ENCODE measurements at places on chromosomes 6 and 20.

GRCh38 chr20:5077761-5078387 is 41.9 kb downstream of the PCNA start:
- no peaks in the 10 kb centered on the region for H3K36me3 ChIP-seq
- no peaks in the 10 kb centered on the region for H3K27me3 ChIP-seq
- no peak for DNase-seq
- H3K27ac ChIP-seq = no peak overlapping the region

GRCh38 chr6:36028088-36028876 is 674 bp downstream of the MAPK14 start:
- H3K27me3 ChIP-seq = no peaks in the 10 kb centered on the region
- H3K36me3 ChIP-seq = no peaks in the 10 kb centered on the region
- H3K27ac ChIP-seq = peak overlapping the region; percentile 75
- DNase-seq = peak; percentile 48
- peaks cover 5% of the 10 kb centered on the region for H3K4me1 ChIP-seq
- peak overlapping the region; percentile 99 for H3K4me3 ChIP-seq

DNA sequence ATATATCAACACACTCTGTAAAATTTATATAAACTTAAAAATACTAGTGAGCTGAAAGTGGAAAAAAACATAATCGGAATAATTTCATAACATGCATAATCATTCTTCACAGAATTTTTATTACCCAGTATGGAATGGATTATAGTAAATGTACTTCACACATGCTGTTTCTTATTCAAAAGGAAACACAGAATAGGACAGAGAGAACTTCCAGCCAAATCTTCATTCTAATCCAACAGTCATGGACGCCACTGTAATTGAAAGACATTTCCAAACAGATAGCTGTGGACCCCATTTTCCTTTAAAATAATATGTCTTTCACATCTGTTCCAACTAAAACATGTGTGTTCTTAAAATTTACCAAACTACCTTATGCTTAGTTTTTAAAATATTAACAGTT is 126.6 kb upstream of the RUNX2 start:
- H3K27me3 ChIP-seq = no peaks in the 10 kb centered on the region
- H3K36me3 ChIP-seq = no peaks in the 10 kb centered on the region

DNA sequence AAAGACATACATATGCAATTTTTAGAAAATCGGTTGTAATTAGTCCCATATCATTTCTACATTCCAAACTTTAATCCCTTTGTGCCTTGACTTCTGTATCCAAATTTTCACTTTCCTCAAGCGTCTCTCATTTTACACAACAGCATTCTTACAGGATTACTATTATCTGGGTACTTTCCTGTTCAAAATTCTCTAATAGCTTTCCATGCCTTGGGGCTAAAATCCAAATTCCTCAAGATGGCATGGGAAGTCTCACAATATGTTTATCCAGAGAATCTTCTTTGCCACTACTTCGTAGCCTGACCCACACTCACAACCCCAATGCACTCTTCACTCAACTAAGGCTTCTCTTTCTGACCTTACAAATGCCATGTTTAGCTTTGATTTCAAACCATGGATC is 125.0 kb downstream of the TBX18 start:
- DNase-seq = no peak
- no peaks in the 10 kb centered on the region for H3K27me3 ChIP-seq
- H3K27ac ChIP-seq = no peak overlapping the region
- no peak overlapping the region for H3K4me3 ChIP-seq
- peaks cover 6% of the 10 kb centered on the region for H3K4me1 ChIP-seq

GRCh38 chr6:91173651-91174050 is 586.8 kb upstream of the MAP3K7 start:
- H3K27ac ChIP-seq = no peak overlapping the region
- no peak for DNase-seq
- no peak overlapping the region for H3K4me3 ChIP-seq
- no peaks in the 10 kb centered on the region for H3K27me3 ChIP-seq
- H3K4me1 ChIP-seq = no peaks in the 10 kb centered on the region

DNA sequence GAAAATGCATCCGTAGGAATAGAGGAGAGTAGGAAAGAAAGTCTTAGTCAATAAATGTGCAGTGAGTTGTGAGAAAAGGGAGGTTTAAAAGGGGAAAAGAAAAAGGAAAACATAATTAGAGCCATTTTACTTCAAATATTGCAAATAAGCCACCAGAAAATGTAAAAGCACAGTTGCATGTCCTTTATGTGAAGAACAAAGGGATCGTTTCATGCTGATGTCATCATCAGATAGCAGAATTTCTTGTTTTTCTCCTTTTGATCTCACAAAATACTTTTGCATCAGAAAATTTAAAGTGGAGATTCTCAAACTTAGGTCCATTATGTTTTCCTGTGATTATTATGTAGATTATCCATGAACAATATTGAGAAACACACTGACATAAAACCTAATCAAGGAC is 166.7 kb downstream of the HAO1 start:
- H3K4me3 ChIP-seq = no peak overlapping the region
- DNase-seq = no peak
- no peaks in the 10 kb centered on the region for H3K36me3 ChIP-seq

DNA sequence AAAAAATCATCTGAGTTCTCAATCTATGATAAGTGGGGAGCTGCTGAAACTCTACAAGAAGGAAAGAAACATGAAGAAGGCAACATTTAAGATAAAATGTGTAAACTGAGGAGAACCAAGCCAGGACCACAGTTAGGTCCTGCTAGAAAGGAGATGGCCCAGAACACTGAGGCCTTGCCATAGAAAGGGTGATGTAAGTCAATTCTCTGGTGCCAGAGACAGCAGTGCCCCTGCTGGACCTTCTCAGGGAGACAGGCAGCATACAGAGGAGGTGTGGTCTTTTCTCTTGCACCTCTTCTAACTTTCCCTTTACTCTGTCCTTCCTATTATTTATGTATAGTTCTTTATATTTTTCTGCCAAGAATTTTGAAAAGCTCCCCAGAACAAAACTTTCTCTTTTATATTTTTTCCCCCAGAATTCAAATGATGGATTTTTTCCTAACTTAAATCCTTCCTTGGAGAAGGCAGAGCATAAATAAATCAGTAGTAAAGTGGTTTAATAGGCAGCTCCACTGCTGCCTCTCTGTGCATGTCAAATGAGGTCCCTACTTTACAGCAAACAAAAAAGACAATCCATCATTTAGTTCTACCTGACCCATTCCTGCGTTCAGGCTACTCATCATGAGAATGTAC is 9.0 kb downstream of the UQCC2 start:
- peaks cover 9% of the 10 kb centered on the region for H3K4me1 ChIP-seq
- no peak overlapping the region for H3K4me3 ChIP-seq
- peaks cover 71% of the 10 kb centered on the region for H3K36me3 ChIP-seq
- no peak overlapping the region for H3K27ac ChIP-seq

GRCh38 chr20:36070451-36070850 is 84.1 kb upstream of the EPB41L1 start:
- H3K36me3 ChIP-seq = no peaks in the 10 kb centered on the region
- no peaks in the 10 kb centered on the region for H3K27me3 ChIP-seq
- DNase-seq = no peak
- H3K4me1 ChIP-seq = peaks cover 8% of the 10 kb centered on the region

GRCh38 chr6:20444786-20445271 is 43.1 kb downstream of the E2F3 start:
- no peak overlapping the region for H3K4me3 ChIP-seq
- peaks cover 5% of the 10 kb centered on the region for H3K4me1 ChIP-seq
- no peaks in the 10 kb centered on the region for H3K27me3 ChIP-seq
- DNase-seq = peak; percentile 54

GRCh38 chr20:12535316-12535715 is 473.5 kb upstream of the SPTLC3 start:
- no peaks in the 10 kb centered on the region for H3K36me3 ChIP-seq
- no peaks in the 10 kb centered on the region for H3K4me1 ChIP-seq
- H3K27me3 ChIP-seq = no peaks in the 10 kb centered on the region
- no peak overlapping the region for H3K27ac ChIP-seq
- no peak overlapping the region for H3K4me3 ChIP-seq

GRCh38 chr6:151109869-151110575 is 129.7 kb upstream of the AKAP12 start:
- no peak overlapping the region for H3K27ac ChIP-seq
- DNase-seq = no peak
- H3K36me3 ChIP-seq = no peaks in the 10 kb centered on the region
- no peak overlapping the region for H3K4me3 ChIP-seq

DNA sequence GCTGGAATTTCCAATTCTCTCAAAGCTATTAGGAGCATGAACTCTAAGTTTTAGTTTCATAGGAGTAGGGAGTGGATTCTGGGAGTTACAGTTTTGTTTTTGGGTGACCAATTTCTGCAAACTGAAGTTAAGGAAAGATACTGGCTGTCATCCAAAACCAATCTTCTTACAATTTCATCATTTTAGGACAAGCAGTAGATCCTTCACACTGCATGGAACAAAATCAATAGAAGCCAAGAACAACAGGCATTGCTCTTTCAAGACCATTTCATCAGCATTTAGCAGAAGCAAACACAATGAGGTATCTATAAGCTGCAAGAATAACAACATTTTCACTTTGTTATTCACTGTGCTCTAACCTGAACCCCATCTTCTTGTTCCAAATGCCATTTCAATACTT is 173.0 kb downstream of the GMDS start:
- H3K27me3 ChIP-seq = no peaks in the 10 kb centered on the region
- no peaks in the 10 kb centered on the region for H3K4me1 ChIP-seq
- H3K27ac ChIP-seq = no peak overlapping the region
- H3K36me3 ChIP-seq = no peaks in the 10 kb centered on the region

DNA sequence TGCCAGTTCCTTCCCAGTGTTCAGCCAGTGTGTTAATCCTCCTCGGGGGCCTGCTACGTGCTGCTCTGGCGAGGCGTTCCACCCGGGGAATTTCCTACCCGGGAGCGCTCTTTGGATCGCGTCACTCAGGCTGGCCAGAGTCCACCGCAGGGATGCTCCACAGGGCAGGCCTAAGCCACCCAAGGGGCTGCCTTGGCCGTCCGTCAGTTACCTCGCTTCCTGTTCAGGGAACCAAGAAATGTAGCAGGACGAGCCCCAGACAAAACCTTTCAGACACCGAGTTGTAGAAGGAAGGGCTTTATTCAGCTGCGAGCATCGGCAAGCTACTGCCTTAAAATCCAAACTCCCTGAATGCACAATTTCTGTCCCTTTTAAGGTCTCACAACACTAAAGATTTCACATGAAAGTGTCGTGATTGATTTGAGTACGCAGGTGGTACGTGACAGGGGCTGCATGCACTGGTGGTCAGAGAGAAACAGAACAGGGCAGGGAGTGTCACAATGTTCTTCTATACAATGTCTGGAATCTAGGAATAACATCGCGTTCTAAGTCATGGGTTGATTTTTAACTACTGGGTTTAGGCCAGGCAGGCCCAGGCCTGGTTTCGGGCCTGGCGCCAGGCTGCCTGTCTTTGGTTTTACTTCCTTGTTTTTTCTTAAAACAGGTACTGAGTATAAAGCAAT is 15.7 kb upstream of the POU5F1 start:
- H3K27me3 ChIP-seq = no peaks in the 10 kb centered on the region
- H3K27ac ChIP-seq = peak overlapping the region; percentile 99
- peaks cover 6% of the 10 kb centered on the region for H3K4me1 ChIP-seq
- H3K4me3 ChIP-seq = peak overlapping the region; percentile 69
- DNase-seq = no peak

- no peaks in the 10 kb centered on the region for H3K36me3 ChIP-seq
- H3K4me1 ChIP-seq = no peaks in the 10 kb centered on the region
- no peak overlapping the region for H3K27ac ChIP-seq
- peaks cover 31% of the 10 kb centered on the region for H3K27me3 ChIP-seq
Observed at GRCh38 chr6:159062976-159063375, 18.2 kb upstream of the TAGAP start.

GRCh38 chr6:28296520-28297060 is 15.2 kb downstream of the PGBD1 start:
- no peaks in the 10 kb centered on the region for H3K4me1 ChIP-seq
- no peak overlapping the region for H3K27ac ChIP-seq
- no peak overlapping the region for H3K4me3 ChIP-seq
- no peaks in the 10 kb centered on the region for H3K27me3 ChIP-seq

DNA sequence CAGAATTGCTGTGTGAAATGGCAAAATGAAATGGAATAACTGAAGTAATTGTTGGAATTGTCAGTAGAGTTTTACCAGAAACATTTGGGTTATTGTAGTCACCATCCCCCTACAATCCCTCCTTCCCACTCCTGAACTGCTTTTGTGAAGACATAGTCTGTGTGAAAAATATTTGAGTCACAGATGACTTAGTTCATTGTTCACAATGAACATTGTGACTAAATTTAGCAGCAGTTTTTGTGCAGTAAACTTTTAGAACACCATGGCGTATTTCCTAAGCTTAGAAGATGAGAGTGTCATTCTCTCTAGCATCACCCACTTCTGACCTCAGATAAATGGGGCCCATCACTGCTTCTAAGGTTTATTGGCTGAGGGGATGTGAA is 11.0 kb downstream of the OTOR start:
- DNase-seq = no peak
- H3K4me1 ChIP-seq = no peaks in the 10 kb centered on the region
- H3K27me3 ChIP-seq = peaks cover 22% of the 10 kb centered on the region
- no peaks in the 10 kb centered on the region for H3K36me3 ChIP-seq

DNA sequence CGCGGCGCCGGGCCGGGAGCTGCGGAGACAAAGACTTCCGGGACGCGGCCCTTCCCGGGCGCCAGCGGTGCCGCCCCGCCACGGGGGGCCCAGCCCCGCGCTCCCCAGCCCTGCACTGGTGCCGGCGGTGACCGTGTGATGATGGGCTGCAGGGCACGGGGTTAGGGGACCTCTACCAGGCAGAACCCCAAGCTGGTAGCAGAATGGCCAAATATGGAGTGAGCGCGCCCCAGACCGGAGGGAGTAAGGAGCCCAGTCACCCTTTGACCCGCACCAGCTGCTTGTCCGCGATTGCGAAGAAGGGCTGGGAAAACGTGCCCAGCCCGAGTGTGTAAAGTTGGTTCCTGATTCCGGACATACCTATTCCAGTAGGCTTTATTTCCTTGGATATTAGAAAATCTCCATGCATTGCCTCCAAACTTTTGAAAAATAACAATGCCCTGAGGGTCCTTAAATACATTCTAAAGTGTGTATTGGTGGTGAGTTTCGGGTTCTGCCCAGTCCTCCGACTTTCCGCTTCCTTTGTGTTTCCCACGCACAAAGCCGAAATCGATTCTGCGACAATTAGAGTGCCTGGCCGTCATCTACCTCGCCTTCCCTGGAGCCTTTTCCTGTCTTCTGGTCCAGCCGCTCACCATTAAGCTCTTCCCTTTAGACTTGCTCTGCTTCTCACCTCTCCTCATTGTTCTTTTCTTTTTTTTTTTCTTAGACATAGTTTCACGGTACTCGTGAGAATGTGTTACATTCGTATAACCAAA is 1.1 kb downstream of the ABRACL start:
- H3K4me1 ChIP-seq = peaks cover 6% of the 10 kb centered on the region
- H3K4me3 ChIP-seq = peak overlapping the region; percentile 96
- no peaks in the 10 kb centered on the region for H3K27me3 ChIP-seq
- peak overlapping the region; percentile 17 for H3K27ac ChIP-seq
- peak; percentile 74 for DNase-seq
- H3K36me3 ChIP-seq = no peaks in the 10 kb centered on the region

GRCh38 chr20:18224968-18225568 is 63.3 kb upstream of the ZNF133 start:
- H3K27ac ChIP-seq = peak overlapping the region; percentile 69
- no peak overlapping the region for H3K4me3 ChIP-seq
- peak; percentile 54 for DNase-seq
- peaks cover 13% of the 10 kb centered on the region for H3K4me1 ChIP-seq
- H3K36me3 ChIP-seq = no peaks in the 10 kb centered on the region
- no peaks in the 10 kb centered on the region for H3K27me3 ChIP-seq

Data from mesenchymal stem cell (in vitro differentiated cells and primary cell).